HuH-7.5 (cell line): ENCODE measurements at places on chromosomes 3 and 15.

DNA sequence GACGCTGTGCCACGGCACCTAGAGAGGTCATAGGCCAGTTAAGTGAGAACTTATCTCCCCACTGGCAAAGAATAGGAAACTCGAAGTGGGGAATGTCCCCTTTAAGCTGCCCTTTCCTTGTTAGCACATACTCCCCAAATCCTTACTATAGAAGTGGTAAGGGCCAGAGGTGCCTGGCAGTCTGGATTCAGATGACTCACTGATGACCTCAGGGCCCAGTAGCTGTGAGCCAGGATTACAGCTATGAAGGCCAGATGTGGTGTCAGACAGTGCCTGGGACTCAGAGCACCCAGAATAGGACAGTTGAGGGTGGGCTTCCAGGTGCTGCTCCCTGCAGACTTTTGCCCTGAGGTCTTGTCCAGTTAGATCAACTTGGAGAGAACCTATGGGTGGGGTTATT, 37.7 kb downstream of the PDIA5 start:
- no peak for DNase-seq

DNA sequence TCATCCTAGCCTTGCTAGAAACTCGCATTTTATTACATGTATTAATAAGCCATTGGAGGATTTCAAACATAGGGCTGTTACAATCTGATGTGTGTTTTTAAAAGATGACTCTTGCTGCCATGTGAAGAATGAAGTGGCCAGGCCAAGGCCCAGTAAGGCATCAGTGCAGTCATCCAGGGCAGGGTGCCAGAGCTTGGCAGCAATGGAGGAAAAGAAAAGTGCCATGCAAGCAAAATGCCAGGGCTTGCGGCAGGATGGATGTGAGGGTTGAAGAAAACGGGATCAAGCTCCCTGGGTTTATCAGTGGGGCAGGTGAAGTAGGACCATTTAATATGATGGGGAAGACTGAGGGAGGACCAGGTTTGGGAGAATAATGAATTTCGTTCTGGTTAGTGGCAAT, 183.6 kb downstream of the MINAR1 start:
- DNase-seq: no peak

GRCh38 chr3:159252274-159252673, 450.4 kb downstream of the MFSD1 start:
- DNase-seq: no peak

DNA sequence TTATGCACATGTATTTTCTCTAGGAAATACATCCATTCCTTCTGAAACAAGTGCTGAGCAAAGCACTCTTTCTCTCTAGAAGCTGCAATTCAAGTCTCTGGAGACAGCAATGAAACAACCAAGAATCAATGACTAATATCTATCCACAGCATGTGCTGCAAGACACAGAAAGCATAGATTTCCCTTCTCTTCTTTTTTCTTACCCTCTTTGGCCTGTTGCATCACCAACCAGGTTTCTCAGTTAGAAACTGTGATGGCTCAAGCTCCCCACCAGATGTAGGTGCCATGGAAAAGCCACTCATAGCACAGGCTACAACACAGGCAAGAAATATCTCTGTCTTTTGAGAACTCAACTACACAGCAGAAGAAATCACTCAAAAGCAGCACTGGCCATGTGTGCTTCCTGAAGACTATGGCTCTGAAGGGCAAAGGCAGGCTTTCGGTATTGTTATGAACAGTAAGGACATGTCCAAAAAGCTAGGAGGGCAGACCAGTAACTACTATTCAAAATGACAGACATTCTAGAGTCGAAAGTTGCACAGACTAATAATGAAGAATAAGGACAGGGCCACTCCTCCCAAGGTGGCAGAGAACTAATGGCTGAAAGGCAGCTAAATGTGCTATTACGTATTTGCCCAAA, 15.5 kb downstream of the ZDHHC3 start:
- no peak for DNase-seq

DNA sequence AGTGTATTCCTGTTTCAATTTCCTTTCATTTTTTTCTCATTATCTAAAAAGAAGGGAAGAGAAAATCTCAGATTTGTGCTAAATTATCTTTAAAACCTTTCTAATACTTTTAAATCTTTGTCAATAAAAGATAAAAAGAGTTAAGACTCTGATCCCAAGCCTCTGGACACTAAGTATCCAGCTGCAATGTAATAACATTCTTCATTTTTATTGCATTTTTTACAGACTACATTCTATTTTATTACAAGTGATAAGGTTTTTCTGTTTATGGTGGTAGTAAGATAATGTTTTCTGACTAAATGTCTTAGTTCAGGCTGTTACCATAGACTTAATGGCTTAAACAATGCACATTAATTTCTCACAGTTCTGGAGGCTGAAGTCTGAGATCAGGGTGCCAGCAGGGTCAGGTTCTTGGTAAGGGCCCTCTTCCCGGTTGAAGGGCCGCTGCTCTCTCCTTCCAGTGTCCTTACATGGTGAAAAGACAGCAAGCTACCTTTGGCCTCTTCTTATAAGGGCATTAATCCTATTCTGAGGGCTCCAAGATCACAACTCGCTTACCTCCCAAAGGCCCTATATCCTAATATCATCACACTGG, 19.7 kb downstream of the KCNAB1 start:
- no peak for DNase-seq

GRCh38 chr15:29278436-29279105, 8.9 kb upstream of the NSMCE3 start:
- no peak for DNase-seq

DNA sequence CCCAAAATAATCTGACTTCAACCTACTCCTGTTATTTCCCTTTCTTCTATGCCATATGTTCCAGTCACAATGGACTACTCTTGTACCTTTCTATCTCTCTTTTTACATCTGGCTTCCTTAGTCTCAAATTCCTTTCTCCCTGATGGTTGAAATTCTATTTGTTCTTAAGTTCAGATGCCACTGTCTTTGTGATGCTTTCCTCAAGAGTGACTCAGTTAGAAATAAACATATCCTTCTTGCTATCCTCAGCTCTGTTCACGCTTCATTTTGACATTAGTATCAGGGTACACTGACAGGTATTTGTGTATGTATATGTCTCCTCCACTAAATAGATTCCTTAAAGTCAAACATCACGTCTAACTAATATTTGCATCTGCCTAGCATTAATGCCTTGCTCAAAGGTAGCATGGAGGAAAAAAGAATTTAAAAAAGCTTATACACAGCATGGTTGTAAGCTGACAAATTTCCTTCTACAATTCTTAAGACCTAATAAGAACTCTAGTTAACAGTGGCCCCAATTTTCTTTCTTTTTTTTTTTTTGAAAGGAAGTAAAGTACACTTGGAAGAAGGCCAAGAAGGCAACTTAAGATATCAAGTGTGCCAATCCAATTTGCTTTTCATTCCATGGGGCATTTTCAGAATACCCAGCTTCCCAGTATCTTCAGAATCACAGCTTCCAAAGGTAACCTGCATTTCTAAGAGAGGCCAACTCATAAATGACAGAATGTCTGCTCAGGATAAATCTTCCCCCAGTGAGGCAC, 58.0 kb downstream of the CHAC1 start:
- DNase-seq: no peak

GRCh38 chr3:5019411-5020241, 40.4 kb downstream of the BHLHE40 start:
- no peak for DNase-seq

DNA sequence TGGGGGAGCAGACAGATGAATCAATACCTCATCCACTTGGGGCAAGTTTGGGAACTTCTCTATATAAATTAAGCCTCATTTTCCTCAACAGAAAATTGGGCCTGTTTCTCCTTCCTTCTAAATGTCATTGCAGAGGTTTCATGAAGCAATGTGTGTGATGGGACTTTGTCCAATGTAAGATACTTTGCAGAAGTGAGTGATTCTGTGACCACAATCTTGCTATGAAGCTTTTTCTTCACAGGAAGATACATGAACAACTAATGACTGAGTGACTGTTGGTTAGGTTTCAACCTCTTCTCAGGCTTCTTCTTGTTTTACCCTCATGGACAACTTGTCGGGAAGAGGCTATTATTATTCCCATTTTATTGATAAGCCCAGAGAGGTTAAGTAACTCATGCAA, 11.0 kb downstream of the TMEM45A start:
- no peak for DNase-seq

- DNase-seq: no peak
These were observed 285.6 kb upstream of the ARHGEF26 start for GRCh38 chr3:153835540-153835939.

DNA sequence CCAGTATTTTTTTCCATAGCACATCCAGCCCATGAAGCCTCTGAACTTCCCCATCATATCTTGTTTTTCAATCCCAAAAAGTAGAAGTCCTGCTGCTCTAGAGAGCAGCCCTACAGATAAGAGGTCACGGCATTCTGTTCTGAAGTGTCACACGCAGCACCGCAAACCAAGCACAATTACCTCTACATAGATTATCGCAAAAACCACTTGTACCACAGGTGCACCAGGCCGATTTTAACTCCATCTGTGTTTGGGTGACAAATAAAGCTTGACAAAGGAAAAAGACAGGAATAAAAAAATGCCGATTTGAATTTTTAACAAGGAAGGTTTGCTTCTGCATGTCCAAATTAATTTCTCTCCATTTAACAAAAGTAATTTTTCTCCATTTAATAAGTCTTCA, 113.7 kb downstream of the MYO5A start:
- DNase-seq: no peak

GRCh38 chr3:86634361-86634760, 356.6 kb downstream of the VGLL3 start:
- no peak for DNase-seq

- peak; percentile 70 for DNase-seq
These were observed 87.3 kb upstream of the C15orf61 start for GRCh38 chr15:67433495-67434099.

GRCh38 chr15:31005660-31006059, 14.2 kb upstream of the MTMR10 start:
- no peak for DNase-seq

DNA sequence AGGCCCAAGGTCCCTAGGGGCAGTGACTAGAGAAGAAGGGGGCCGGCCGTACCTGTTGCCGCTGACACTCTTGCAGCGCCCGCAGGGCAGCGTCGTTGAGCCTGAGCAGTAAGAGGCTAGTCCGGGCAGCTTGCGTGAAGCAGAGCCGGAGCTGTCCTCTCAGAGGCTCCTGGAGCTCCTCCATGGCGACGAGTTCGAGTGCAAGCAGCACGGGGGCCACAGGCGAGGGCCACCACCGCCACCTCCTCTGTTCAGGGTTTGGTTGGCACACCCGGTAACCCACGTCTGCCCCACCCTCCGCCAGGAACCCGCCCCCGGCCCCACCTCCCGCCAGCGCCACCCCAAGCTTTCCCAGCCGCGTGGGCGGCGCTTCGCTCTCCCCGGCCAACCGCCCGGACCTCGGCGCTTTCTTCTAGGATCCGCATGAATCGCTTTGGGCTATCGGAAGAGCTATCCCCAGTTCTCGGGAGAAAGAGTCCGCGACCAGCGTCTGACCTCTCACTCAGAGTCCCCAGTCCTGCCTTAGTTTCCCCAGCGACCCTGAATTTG, at the start of gene ELL3:
ELL3 (minus strand) TSS at position 249 of the 549 bp plus-strand sequence; CDS start at position 184, 65 bp downstream.
- DNase-seq: no peak

- no peak for DNase-seq
These were observed 157.9 kb downstream of the TJP1 start for GRCh38 chr15:29664406-29664805.

GRCh38 chr3:17301271-17301670, 416.5 kb downstream of the PLCL2 start:
- DNase-seq: no peak

- no peak for DNase-seq
These were observed 42.4 kb downstream of the TNIK start for GRCh38 chr3:171417813-171418212.

DNA sequence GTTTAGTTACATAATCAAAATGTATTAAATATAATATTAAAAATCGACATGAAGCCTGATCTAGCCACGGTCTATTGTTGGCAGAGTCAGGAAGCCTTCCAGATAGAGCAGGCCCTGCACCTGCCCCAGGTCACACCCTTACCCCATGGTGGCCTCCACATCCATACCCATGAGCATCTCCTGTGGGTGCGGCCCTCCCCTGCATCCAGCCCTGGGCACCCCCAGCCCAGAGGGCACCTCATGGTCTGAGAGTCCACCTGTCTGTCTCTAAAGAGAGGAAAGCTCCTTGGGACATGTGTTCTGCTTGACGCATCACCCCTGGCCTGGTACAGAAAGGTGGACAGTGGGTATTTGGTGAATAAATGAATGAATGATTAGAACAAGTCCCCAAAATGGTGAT, 37.2 kb upstream of the CSPG4 start:
- no peak for DNase-seq
